Cardiac septum (tissue), 1 donor: ENCODE measurements at places on chromosomes 4 and X.

GRCh38 chr4:21960793-21961192 lies 12.2 kb upstream of the KCNIP4 start:
- no peak for DNase-seq

- no peak for DNase-seq
Measured at GRCh38 chr4:94798808-94799207, 41.1 kb downstream of the BMPR1B start.

GRCh38 chr4:186297013-186297645 lies 31.1 kb downstream of the F11 start:
- no peak for DNase-seq

- DNase-seq: no peak
Measured at GRCh38 chr4:100525686-100526085, 7.9 kb upstream of the EMCN start.

GRCh38 chrX:19585332-19586082 lies 70.2 kb upstream of the MAP3K15 start:
- no peak for DNase-seq

DNA sequence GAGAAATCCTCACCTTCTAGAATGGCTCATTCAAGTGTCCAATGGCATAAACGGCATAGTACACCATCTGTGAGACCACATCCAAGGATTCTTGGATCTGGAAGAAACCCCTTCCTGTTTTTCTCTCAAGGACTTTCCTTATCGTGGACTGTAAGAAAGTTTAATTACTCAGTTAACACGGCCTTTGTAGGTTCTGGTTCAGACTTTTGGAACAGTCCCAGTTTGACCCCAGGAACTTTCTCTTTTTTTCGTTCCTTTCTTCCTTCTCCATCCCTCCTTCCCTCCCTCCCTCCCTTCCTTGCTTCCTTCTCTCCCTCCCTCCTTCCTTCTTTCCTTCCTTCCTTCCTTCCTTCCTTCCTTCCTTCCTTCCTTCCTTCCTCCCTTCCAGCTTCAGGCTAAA lies 343.5 kb upstream of the SMIM31 start:
- no peak for DNase-seq

DNA sequence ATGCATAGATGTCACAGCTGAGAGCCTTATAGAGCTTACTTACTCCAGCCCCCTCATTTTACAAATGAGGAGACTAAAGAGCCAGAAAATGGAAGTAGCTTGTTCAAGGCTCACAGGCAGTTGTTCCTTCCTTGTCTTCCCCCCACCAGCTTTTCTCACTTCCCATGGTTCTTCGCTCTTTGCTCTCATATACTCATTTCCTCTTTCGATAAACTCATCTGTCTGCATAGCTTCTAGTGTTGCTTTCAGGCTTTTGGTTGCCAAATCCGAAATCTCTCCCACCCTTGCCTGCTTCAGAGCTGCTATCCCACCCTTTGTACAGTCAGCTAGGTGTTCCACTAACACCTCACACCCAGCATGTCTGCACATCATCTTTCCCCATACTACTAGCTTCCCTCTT lies 25.0 kb upstream of the GJB1 start:
- no peak for DNase-seq

DNA sequence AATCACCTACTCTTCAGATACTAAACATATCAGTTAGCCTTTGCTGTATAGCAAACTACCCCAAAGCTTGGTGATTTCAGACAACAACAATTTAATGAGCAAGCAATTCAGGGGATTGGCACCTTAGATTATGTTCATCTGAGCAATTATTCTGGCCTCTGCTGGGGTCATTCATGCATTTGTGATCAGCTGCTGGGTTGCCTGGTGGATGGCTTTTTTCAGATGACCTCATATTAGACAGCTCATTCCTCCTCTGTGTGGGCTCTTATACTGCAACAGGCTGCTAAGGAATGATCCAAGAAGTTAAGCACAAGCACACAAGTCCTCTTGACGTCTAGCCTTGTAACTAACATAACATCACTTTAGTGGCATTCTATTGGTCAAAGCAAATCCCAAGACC lies 153.0 kb upstream of the PPP1R2C start:
- no peak for DNase-seq

DNA sequence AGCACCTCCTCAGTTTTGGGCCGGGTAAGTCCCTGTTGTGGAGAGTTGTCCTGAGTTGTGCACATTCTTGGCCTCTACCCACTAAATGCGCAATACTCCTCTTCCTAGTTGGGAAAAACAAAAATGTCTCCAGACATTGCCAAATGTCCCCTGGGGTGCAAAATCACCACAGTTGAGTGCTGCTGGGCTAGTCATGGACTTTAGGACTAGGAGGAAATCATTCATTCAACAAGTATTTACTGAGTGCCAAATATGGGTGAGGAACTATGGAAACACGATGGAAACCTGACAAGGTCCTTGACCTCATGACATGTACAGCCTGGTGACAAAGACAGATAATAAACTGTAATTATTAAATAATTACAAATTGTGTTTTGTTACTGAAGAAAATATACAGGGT lies 71.6 kb downstream of the STX18 start:
- DNase-seq: no peak

- DNase-seq: no peak
Measured at GRCh38 chrX:139543920-139544319, 13.4 kb downstream of the F9 start.

GRCh38 chr4:151565583-151565982 lies 156.6 kb downstream of the FHIP1A start:
- no peak for DNase-seq

GRCh38 chr4:151045907-151046306 lies 30.8 kb upstream of the LRBA start:
- DNase-seq: no peak

GRCh38 chr4:161247831-161248230 lies 916.0 kb downstream of the FSTL5 start:
- no peak for DNase-seq

DNA sequence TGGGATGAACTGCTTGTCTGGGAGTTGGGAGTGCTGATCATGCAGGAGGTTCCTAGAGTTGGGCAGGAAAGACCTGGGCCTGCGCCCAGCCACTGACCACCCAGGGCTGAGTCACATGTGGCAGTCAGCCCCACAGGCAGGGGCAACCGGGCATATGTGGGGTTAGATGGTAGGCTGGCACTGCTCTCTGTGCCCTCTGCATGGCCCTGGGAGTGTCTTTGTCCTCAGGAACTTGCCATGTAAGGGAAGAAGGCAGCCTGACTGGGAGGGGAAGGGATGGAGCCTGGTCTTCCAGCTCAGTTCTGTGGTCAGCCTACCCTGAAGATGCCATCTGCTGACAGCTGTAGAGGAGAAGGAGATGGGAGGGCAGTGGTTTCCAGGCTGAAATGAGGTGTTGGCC lies 70.2 kb upstream of the EFNB1 start:
- no peak for DNase-seq

GRCh38 chrX:17496407-17496806 lies 121.4 kb downstream of the NHS start:
- DNase-seq: no peak

- no peak for DNase-seq
Measured at GRCh38 chrX:123450222-123450621, 266.1 kb downstream of the GRIA3 start.

- DNase-seq: no peak
Measured at GRCh38 chrX:8726031-8726652, 5.8 kb downstream of the ANOS1 start.

DNA sequence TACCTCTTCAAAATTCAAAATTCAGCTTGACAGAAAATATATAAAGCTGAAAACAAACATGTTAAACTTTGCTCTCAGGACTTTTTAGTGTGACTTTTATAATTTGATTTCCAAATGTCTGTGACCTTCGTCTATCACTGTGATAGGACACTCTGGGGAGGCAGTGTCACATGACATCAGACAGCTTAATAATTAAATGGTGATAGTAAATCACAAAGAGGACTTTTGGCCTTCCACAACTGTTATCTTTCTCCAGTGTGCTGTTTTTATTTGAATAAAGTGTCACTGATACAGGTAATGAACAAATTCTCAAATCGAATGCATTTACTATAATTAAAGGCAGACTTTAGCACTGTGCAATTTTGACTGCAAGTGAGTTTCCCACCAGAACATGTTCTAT lies 83.1 kb downstream of the MID1 start:
- DNase-seq: no peak

DNA sequence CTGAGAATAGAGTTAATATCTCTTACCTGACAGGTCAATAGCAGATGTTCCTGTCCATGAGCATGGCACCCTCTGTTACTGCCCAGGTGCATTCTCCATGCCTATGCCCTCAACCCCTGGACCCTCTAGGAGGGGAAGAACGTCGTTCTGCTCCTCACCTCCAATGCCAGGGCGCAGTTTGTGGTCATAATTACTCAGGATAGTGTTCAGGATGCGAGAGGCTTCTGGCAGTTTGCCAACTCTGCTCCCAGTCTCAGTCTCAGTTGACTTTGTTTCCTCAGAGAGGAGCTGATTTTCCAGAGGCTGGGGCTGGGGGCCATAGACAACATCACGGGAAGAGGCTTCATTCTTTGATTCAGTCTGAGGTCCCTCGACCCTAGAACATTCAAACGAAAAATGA lies 4.4 kb downstream of the GABRE start:
- no peak for DNase-seq

GRCh38 chrX:15116900-15117299 lies 153.0 kb downstream of the ASB9 start:
- DNase-seq: no peak

GRCh38 chrX:66766318-66766717 lies 127.4 kb upstream of the EDA2R start:
- DNase-seq: no peak

- no peak for DNase-seq
Measured at GRCh38 chr4:1511441-1512041, 105.3 kb upstream of the NKX1-1 start.
